Astrocyte (in vitro differentiated cells and primary cell): ENCODE measurements at places on chromosomes 3 and 15. TPM values are rescaled to one million over a fixed set of nuclear protein-coding genes. Genes with fewer than 3 reads are reported as not detected.

- DNase-seq, result no peak
Observed at GRCh38 chr3:10404377-10404776, 83.5 kb upstream of the SEC13 start.

GRCh38 chr15:39997639-39998038 lies 41.3 kb downstream of the SRP14 start:
- DNase-seq, result no peak

DNA sequence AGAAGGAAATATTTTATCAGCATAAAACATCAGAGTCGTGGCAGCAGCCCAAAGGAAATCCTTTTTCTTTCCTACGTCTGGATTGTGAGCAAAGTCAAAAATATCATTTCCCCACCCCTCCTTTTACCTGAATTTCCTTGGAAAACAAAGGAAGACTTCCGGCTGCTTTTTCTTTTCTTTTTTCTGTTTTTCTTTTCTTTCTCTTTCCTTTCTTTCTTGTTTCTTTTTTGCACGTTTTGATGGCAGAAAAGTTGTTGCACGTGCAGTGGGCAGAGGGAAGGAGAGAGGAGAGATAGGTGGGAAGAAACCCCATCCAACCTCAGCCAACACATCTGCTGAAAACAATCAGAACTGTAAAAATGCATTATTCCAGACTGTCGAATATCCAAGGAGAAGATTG lies 544 bp upstream of the MYO1E start:
- DNase-seq, result no peak

- DNase-seq, result no peak
Observed at GRCh38 chr3:167113035-167113830, 266.9 kb downstream of the ZBBX start.

- no peak for DNase-seq
Observed at GRCh38 chr3:119290613-119291012, 3.6 kb upstream of the ARHGAP31 start.

GRCh38 chr3:176953106-176954060 lies 243.9 kb downstream of the TBL1XR1 start:
- DNase-seq, result peak; percentile 51

- no peak for DNase-seq
Observed at GRCh38 chr3:47782446-47783308, 984 bp upstream of the SMARCC1 start.

- no peak for DNase-seq
Observed at GRCh38 chr3:63955036-63955650, 43.0 kb upstream of the SCAANT1 start.

DNA sequence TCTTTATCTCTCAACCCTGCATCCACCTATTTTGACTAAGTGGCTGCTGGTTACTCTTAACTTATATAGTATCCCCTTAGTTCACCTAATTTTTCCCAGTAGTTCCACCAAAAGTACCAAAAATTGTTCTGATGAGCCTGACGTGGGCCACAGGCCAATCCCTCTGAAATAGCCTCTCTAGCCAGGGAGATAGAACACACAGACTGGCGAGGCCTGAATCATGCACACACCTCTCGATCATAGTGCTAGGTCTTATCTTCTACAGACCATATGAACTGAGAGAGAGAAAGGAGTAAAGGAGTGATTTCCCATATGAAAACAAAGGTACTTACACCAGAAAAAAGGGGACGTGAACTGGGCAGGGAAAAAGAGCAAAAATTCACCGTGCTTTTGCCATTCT lies 72.5 kb upstream of the ADAMTS9 start:
- DNase-seq, result no peak

DNA sequence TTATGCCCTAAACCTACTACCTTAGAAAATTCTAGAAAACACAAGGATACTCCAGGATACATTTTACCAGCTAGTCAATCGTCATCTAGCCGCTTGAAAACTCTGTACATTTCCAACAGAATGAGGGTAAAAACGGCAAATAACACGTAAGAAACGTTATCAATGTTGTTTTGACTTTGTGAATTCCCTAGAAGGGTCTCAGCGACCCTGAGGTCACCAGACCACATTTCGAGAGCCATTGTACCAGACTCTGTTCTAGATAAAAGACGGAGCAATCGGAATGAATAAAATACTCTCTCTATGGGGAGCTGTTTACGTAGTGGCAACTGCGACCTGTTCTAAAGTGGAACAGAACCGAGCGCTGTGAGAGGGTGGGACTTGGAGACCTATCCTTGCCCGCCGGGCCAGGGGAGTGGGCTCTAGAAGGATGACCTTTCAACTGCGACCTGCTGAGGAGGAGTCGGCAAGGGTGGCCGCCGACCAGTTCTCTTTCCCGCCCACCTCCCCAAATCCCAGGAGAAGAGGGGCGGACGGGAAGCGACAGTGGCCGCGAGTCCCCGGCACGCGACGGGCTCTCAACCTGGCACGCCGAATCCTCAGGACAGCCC lies 778 bp upstream of the AP4E1 start:
- DNase-seq, result peak; percentile 17

GRCh38 chr3:177824841-177825240 lies 627.6 kb upstream of the TBL1XR1 start:
- DNase-seq, result no peak

- DNase-seq, result peak; percentile 56
Observed at GRCh38 chr3:4644951-4645350, 151.8 kb downstream of the ITPR1 start.

DNA sequence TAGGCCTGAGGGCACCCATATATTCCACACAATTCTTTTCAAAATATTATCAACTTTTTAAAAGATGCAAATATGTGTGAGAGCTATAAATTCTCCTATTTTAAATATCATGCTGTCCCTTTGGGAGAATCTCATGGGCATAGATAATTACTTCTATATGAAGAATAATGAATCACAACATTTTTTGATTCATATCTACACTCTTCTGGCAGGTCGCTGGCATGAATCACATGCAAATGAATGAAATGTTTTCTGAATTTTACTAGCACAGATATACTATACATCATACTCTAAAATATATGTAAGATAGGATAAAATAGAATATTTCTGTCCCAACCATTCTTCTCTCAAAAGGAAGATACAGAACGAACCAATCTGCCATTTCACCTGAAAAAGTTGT lies 277.7 kb upstream of the KCNH8 start:
- DNase-seq, result no peak

GRCh38 chr3:9902372-9903237 lies at the start of gene IL17RE:
TSS of gene IL17RE (plus strand) at chr3:9902848. CDS start at chr3:9902933, 85 bp downstream.
- DNase-seq, result no peak

DNA sequence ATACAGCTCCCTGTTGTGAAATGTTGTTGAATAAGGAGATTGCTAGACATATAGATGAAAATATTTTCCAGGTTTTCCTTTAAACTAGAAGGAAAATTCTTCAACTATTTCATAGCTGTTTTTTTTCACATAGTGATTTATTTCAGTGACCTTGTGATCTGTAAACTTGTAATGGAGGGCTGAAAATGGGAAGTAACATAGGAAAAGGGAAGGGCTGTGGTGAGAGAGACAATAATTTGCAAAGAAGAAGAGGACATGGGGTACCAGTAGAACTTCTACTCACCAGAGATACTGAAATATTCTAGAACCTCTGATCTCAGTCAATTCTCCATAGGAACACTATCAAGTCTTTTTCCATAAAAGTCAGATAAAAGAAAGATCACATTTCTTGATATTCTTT lies 60.4 kb downstream of the PLS1 start:
- DNase-seq, result no peak

- no peak for DNase-seq
Observed at GRCh38 chr3:34284959-34285826, 486.8 kb downstream of the PDCD6IP start.

GRCh38 chr3:127699416-127700300 lies 26.9 kb downstream of the ABTB1 start:
- DNase-seq, result peak; percentile 39

DNA sequence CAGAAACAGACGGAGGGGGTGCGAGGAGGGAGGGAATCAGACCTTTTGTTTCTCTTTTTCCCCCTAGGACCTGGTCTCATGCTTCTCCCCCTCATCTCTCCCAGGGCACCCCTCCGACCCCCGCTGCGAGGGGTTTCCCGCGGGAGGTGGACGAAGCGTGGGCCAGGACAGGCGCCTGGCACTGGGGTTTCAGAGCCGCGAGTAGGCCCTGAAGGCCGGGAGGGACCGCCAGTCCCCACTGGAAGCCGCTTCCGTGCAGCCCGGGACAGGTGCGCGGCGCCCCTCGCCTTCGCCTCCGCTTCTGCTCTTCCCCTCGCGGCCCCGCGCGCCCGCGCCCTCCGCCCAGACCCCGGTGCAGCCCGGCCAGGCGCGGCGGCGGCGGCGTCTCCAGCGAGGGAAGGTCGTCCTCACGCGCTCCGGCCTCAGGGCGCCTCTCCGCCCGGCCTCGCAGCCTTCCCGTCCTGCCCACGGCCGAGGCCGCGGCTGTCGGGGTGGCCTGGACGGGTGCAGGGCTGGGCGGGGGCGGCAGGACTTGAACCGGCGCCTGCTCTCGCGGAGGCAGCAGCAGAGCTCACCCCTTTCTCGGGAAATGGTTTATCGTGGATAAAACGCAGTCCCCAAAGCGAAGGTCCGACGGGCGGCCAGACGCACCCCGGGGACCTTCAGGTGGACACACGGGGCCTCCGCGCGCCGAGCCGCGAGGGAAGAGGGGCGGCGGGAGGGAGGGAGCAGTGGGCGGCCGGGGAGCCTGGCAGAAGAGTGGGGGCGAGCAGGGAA lies 31.5 kb upstream of the ADAMTS17 start:
- no peak for DNase-seq

Gene MCF2L2
- 0.89 and 1.2 TPM in 2 replicates for total RNA-seq

Gene PLSCR5
- not detected in 2 replicates for total RNA-seq

Gene ATP10A
- total RNA-seq, result 21.1 and 36.6 TPM in 2 replicates

Gene IL17RD
- total RNA-seq, result 8.7 and 13.0 TPM in 2 replicates

Gene PHC3
- total RNA-seq, result 37.7 and 40.8 TPM in 2 replicates

Gene TTLL13
- 0.14 TPM in 1 of 2 replicates, not detected in the other for total RNA-seq

Gene DNASE1L3
- total RNA-seq, result not detected in 2 replicates

Gene PIERCE2
- total RNA-seq, result 1.6 and 2.6 TPM in 2 replicates

Gene SAMMSON
- not detected in 2 replicates for total RNA-seq

Gene PCOLCE2
- 4.5 and 5.4 TPM in 2 replicates for total RNA-seq

Gene SLC51A
- total RNA-seq, result not detected in 2 replicates

Gene PRR20G
- total RNA-seq, result not detected in 2 replicates

Gene SYNPR
- 0.27 TPM in 1 of 2 replicates, not detected in the other for total RNA-seq

Gene SEMA3G
- total RNA-seq, result 0.09 and 0.26 TPM in 2 replicates

Gene CMTM8
- 1.6 TPM in 2 replicates for total RNA-seq
